H1 (cell line): ENCODE measurements at places on chromosomes 3 and 15.

DNA sequence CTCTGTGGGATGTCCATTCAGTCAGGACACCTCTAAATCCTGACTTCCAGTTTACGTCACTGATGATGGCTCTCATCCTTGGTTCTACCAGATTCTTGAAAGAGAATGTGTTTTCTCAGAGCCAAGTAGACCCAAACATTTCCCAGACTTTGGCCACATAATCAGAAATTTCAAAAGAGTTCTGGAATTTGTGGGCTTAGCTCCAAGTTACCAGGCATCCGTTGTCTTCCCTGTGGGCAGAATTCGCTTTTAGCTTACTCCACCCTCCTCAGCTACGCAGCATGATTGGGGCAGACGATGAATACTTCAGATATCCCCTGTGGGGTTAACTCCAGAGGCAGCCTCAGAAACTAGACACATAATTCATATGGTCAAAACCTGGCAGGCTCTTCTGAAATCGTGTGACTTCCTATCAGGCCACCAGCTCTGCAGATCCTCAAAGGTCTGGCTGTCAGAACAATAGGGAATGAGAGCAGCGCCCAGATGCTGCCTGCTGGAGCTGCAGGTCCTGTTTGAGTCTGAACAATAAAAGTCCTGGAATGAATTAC, 30.6 kb downstream of the CRTC3 start:
- no peaks in the 10 kb centered on the region for H3K4me1 ChIP-seq
- DNase-seq: no peak
- no peak overlapping the region for H3K27ac ChIP-seq
- H3K27me3 ChIP-seq: no peaks in the 10 kb centered on the region
- no peak overlapping the region for H3K4me3 ChIP-seq
- H3K36me3 ChIP-seq: no peaks in the 10 kb centered on the region

DNA sequence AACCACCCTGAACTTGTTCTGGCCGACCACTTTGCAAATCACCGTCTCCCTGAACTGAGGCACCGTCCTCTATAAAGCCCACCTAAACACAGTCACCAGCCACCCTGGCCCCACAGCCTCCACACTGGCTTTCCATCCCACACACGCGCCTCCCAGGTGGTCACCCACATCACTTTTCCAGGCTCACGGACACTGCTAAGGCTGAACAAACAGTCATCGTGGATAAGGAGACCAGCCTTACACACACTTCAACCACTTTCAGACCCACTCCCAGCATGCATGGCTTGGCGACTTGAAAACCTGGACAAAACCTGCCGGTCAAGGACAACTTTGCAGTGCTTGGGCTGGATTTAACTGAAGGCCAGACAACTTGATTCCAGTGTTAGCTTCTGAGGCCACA, 8.4 kb downstream of the CHSY1 start:
- H3K27ac ChIP-seq: no peak overlapping the region
- no peaks in the 10 kb centered on the region for H3K27me3 ChIP-seq
- DNase-seq: no peak
- no peaks in the 10 kb centered on the region for H3K36me3 ChIP-seq
- no peak overlapping the region for H3K4me3 ChIP-seq

GRCh38 chr3:185959609-185960521, 22.1 kb upstream of the TRA2B start:
- DNase-seq: no peak
- H3K4me3 ChIP-seq: no peak overlapping the region
- no peaks in the 10 kb centered on the region for H3K4me1 ChIP-seq
- no peak overlapping the region for H3K27ac ChIP-seq
- no peaks in the 10 kb centered on the region for H3K27me3 ChIP-seq

GRCh38 chr3:102002056-102002455, 152.7 kb downstream of the NFKBIZ start:
- H3K36me3 ChIP-seq: no peaks in the 10 kb centered on the region
- H3K27ac ChIP-seq: no peak overlapping the region
- H3K4me1 ChIP-seq: no peaks in the 10 kb centered on the region
- DNase-seq: no peak

- H3K27me3 ChIP-seq: no peaks in the 10 kb centered on the region
- H3K36me3 ChIP-seq: no peaks in the 10 kb centered on the region
- no peak overlapping the region for H3K4me3 ChIP-seq
- no peak overlapping the region for H3K27ac ChIP-seq
- no peak for DNase-seq
These were observed 151.6 kb upstream of the UBE2E2 start for GRCh38 chr3:23051240-23052140.

DNA sequence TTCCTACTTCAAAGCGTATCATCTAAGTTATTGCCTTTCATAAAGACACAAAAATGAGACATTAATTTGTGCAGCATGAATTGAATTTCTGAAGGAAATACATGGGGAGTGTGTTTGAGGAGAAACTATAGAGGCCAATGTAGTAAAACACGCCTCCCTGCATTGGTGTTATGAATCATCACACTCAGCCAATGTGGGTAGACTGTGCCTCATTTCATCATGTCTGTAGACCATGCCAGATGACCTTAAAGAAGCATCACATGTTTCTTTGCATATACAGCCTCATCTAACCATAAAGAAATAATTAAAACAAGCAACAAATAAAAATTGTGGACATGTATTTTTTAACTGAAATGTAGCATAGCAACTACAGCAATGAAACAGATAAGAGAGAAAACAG, 486.0 kb upstream of the ADAMTS9 start:
- no peaks in the 10 kb centered on the region for H3K27me3 ChIP-seq
- no peaks in the 10 kb centered on the region for H3K4me1 ChIP-seq
- H3K4me3 ChIP-seq: no peak overlapping the region

DNA sequence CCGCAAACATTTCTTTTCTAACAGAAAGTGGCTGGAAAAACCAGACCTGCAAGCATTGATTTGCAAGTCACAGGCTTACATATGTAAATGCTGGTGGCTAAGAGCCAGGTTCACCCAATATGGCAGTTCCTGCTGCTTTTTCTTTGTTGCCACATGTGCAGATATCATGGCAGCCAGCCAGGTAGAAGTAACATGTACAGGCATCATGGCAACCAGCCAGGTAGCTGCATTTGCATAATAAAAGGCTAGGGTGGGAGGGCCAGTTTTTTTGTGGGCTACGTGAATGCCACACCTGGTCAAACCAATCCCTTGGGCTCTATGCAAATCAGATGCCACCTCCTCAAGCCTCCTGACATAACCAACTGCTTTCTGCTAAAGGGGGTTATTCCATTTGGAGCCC, 2.8 kb upstream of the SMCO1 start:
- no peak overlapping the region for H3K4me3 ChIP-seq
- no peak for DNase-seq
- no peak overlapping the region for H3K27ac ChIP-seq
- H3K36me3 ChIP-seq: peaks cover 7% of the 10 kb centered on the region
- H3K4me1 ChIP-seq: no peaks in the 10 kb centered on the region

DNA sequence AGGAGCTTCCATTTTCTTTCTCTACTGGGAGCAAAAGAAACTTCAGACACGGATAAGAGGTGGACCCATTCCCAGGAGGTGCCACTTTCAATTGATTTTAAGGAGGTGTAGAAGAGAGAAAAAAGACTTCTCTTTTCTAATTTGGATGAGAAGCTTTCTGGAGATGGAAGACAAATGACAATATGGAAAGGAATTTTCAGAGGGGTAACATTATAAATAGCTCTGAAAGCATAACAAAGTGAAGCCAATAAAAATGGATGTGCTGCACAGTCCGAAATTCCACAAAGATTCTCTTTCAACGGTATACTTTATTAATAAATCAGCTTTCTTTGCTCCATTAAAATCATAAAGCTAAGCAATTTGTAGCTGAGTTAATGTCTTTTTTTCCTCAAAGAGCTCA, 607.2 kb upstream of the MDFIC2 start:
- DNase-seq: no peak
- no peak overlapping the region for H3K27ac ChIP-seq
- no peaks in the 10 kb centered on the region for H3K36me3 ChIP-seq
- H3K4me3 ChIP-seq: no peak overlapping the region
- no peaks in the 10 kb centered on the region for H3K4me1 ChIP-seq
- no peaks in the 10 kb centered on the region for H3K27me3 ChIP-seq

DNA sequence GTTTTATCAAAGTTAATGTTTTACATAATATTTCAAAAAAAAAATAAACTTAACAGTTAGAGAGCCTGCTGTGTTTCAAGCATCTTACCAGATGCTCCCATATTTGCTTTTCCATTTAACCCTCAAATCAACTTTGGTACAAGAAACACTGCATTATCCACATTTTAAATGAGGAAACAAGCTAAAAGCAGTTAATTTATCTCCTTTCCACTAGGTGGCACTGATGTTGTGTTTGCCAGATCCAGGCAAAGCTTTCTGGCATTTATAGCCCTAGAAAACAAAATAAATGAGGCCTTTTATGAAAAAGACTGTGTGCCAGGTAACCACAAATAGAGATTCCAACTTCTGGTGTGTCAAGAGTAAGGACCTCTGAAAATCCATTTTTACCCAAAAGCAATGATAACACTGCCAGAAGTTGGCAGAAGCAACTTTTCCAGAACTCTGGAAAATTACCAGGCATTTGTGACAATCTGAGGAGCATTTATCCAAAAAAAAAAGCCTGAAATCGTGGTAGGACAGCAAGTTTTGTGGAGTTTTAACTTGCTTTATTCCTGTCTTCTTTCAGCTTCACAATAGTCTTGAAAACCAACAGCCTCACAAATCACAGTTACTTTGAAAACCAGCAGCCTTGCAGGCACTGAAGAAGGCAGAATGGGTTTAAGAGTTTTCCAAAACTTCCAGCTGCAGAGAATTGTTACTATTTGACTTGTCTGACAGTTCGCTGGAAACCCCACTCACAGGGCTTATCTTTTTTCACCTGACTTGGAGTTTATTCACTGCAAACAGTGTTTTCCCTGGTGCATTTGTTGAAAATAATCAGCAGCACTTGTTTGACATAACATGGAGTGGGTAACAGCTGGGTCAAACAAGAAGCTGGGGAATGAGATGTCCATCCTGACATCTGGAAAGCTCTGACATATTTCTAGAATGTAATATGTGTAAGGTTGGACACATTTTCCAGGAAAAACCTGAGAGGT, 9.2 kb downstream of the FAM162A start:
- H3K4me1 ChIP-seq: no peaks in the 10 kb centered on the region
- no peaks in the 10 kb centered on the region; the same call in 1 of the 2 replicates for H3K36me3 ChIP-seq
- DNase-seq: no peak
- no peak overlapping the region for H3K27ac ChIP-seq
- H3K4me3 ChIP-seq: no peak overlapping the region

GRCh38 chr3:186381424-186382216, 19.6 kb upstream of the DGKG start:
- H3K36me3 ChIP-seq: no peaks in the 10 kb centered on the region
- no peak overlapping the region for H3K4me3 ChIP-seq
- H3K27me3 ChIP-seq: no peaks in the 10 kb centered on the region
- no peak for DNase-seq
- no peak overlapping the region for H3K27ac ChIP-seq

DNA sequence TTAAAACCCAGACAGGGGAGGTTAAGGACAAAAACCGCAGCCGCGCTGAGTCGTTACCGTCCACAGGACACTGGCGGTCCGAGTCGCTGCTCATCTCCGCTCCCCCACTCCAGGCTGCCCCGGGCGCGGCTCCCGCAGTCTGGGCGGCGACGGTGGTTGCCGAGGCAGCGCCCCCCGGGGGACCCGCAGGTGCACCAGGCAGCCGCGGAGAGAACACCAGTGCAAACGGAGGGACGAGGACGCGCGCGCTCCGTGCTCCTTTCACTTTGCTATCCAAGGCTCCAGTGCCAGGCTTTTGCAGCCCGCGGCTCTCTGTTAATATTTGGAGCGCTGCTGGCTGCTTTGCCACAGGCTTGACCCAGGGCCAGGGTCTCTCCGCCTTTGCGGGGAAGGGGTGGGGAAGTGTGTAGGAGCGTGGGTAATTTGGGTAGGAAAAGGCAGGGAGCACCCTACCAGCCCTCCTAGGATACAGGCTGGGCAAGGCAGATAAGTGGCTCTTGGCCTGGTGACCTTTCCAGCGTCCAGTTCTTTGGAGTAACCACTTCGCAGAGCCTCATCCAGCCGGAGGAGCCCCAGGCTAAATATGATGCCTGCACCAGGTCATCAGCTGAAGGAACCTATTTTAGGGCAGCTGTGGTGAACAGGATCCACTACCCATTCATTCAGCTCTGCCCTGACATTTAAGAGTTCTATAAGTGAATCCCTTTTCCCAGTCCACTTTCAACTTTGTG, at the start of gene GADL1:
Gene GADL1 (minus strand): TSS at position 141 of the 731 bp plus-strand sequence. CDS start 47 bp downstream, at position 94.
- peak within 1 kb of the TSS; percentile 31; the same call in 1 of the 2 replicates for H3K4me3 ChIP-seq
- no peaks in the 10 kb centered on the region for H3K36me3 ChIP-seq
- peaks cover 7% of the 10 kb centered on the region for H3K4me1 ChIP-seq
- DNase-seq: no peak
- H3K27me3 ChIP-seq: peaks cover 16% of the 10 kb centered on the region; the same call in 1 of the 2 replicates

DNA sequence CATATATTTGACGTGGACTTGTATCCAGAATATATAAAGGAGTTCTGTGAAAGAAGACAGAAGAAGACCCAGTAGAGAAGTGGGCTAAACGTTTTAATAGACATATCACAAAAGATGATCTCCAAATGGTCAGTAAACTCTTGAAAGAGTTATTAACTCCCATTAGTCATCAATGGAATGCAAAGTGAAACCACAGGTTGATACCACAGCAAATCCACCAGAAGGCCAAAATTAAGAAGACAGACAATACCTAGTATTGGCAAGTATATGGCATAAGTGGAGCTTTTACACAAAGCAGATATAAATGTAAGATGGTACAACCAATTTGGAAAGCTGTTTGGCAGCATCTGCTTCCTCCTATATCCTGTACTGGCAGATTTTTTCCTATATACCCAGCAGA, 6.0 kb downstream of the SPATA16 start:
- no peaks in the 10 kb centered on the region for H3K4me1 ChIP-seq
- H3K27me3 ChIP-seq: no peaks in the 10 kb centered on the region
- no peak for DNase-seq
- no peak overlapping the region for H3K27ac ChIP-seq
- no peaks in the 10 kb centered on the region for H3K36me3 ChIP-seq
- H3K4me3 ChIP-seq: no peak overlapping the region

- H3K36me3 ChIP-seq: no peaks in the 10 kb centered on the region
- H3K27me3 ChIP-seq: no peaks in the 10 kb centered on the region
- peaks cover 3% of the 10 kb centered on the region; the same call in 1 of the 2 replicates for H3K4me1 ChIP-seq
- DNase-seq: no peak
These were observed 95.4 kb downstream of the RFTN1 start for GRCh38 chr3:16417945-16418739.

DNA sequence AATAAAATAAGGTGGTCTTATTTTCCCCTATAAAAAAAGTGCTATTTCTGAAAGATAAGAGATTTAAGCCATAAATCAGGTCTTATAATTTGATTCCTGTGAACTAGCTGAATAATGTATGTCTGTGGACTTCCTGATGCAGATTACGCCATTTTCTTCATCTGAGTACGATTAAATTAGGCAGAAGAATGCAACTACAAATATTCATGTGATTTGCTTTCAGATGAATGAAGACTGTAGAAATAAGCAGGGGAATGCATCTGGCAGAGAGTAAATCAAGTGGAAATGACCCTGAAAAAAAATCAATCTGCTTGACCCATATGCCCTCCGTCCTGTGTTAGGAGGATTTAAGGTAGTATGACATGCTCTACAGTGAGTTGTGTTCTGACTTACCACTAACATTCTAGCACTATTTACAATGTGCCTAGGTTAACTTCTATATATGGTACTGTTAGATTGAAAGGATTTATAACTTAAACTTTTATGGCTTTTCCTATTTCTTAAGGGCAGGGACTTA, 14.7 kb downstream of the BNIP2 start:
- H3K36me3 ChIP-seq: peaks cover 6% of the 10 kb centered on the region
- no peaks in the 10 kb centered on the region for H3K27me3 ChIP-seq
- no peak overlapping the region for H3K27ac ChIP-seq
- H3K4me1 ChIP-seq: no peaks in the 10 kb centered on the region
